ENCODE measurements at places on chromosomes 16 and 17. TPM values are rescaled to one million over a fixed set of nuclear protein-coding genes. Genes with fewer than 3 reads are reported as not detected.

Gene ITPRIPL2
- total RNA-seq = 2.1 TPM

Gene BCAR1
- total RNA-seq = 25.6 TPM

Gene AATK
- 0.51 TPM for total RNA-seq

Gene PRM1
- not detected for total RNA-seq

Gene GPR179
- total RNA-seq = not detected

Gene MTMR4
- total RNA-seq = 43.7 TPM

Gene CLEC19A
- not detected for total RNA-seq

Gene BIRC5
- 104 TPM for total RNA-seq

Gene STXBP4
- 16.1 TPM for total RNA-seq

Gene CDH1
- 0.76 TPM for total RNA-seq

Gene CBFA2T3
- 114 TPM for total RNA-seq

Gene RND2
- 1.8 TPM for total RNA-seq

Gene TIMP2
- total RNA-seq = 0.55 TPM

Gene MGAT5B
- total RNA-seq = 0.16 TPM

Gene TIGD7
- 5.2 TPM for total RNA-seq

Gene OR4D1
- total RNA-seq = not detected

Gene RNF222
- total RNA-seq = not detected

Gene OR3A2
- total RNA-seq = not detected

Gene NPB
- 0.65 TPM for total RNA-seq

Gene SULT1A2
- 1.2 TPM for total RNA-seq

Gene DUSP3
- 14.4 TPM for total RNA-seq

Gene HOXB5
- total RNA-seq = 2.6 TPM

Gene SLC13A2
- 0.13 TPM for total RNA-seq

Gene RAP1GAP2
- total RNA-seq = 0.60 TPM

Gene SSTR5
- total RNA-seq = not detected

Gene CLEC3A
- not detected for total RNA-seq

Gene DHRS7C
- total RNA-seq = not detected

Gene ABCC6
- total RNA-seq = not detected

Gene CD79B
- 0.38 TPM for total RNA-seq

Gene NPIPA3
- total RNA-seq = 3.4 TPM

Gene FLYWCH2
- total RNA-seq = 25.4 TPM

Gene SMARCE1
- total RNA-seq = 91.2 TPM

Gene CX3CL1
- 0.16 TPM for total RNA-seq

Gene CPHXL
- total RNA-seq = not detected

Gene HSD17B1
- total RNA-seq = 12.9 TPM
